ENCODE measurements at places on chromosomes 12 and 14.

GRCh38 chr14:50397390-50398188 lies 908 bp upstream of the CDKL1 start:
- DNase-seq = no peak

DNA sequence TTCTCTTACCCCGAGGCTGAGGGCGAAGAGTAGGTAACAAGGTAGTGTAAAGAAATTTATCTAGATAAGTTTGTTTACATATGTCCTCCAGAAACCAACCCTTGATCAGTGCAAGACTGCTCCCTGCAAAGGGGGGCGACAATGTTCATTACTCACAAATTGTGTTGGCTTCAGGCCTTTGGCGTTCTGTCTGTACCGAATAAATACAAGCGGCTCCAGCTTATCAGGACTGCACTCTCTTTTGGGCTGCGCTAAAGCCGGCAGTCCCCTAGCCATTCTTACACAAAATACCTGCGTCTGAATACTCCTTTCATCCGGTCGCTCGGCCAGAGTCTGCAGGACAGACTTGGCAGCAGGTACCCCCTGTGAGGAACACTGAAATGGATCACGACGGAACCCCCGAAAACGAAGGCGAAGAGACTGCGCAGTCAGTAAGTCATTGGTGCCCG lies 116.4 kb downstream of the PPHLN1 start:
- no peak for DNase-seq

DNA sequence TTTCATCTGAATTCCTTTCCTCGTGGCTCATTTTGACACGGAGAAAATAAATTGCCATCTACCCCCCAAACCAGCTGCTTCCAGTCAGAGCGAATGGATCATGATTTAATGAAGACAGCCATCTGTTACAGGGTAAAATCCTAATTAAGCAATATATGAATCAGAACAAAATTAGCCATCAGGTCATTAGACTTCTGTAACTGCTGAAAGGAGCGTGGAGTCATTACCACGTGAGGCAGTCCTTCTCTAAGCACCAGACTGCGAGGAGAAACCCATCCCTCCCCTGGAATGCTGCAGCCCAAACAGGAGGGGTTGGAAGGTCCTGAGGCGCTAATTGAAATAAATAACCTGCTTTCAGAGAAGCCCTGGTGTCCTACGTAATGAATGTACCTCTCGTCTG lies 51.1 kb upstream of the TCL1A start:
- DNase-seq = no peak

- no peak for DNase-seq
Measured at GRCh38 chr12:105980533-105980932, 158.2 kb downstream of the NUAK1 start.

GRCh38 chr14:61279082-61279481 lies 2.1 kb downstream of the TMEM30B start:
- no peak for DNase-seq

GRCh38 chr12:124233846-124234640 lies 60.9 kb upstream of the RFLNA start:
- DNase-seq = no peak

GRCh38 chr14:99755629-99756603 lies 37.3 kb upstream of the EML1 start:
- DNase-seq = no peak

DNA sequence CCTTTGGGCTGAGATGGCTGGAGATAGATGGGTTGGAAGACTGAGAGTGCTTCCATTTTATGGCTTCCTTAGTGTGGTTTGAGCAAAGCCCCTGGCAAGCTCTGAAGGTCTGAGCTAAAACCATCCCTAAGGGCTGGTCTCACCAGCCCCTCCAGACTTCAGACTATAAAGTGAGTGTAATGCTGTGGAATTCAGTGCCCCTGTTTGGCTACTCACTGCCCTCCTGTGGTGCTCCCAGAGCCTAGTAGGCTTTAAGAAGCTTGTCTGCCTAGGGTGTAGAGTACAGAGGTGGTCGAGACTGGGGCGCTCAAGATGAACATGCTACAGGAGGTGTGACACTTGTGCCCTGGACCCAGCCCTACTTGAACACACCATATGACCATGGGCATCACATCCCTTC lies 246.7 kb upstream of the FKBP4 start:
- DNase-seq = no peak

Data from right lung (tissue), 10 donors.